Liver (tissue), 10 donors: ENCODE measurements at places on chromosomes 13 and 19.

DNA sequence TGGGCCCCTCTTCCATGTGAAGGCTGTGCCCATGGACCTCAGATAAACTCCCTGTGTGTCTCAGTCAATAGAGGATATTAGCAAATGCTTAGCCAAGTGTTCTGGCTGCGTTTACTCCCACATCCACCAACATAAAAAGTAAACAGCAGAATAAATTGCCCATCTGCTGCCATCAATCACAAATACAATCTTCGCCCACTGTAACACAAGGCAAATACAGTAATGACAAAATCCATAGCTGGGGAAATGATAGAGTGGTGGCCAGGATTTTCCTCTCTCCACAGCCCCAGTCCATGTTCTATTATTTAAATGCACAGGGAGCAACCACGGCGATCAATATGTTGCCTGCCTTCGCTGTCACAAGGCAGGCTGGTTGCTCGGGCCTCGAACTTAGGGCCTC is 376.5 kb downstream of the UQCRFS1 start:
- no peak for DNase-seq

- no peak for DNase-seq
Measured at GRCh38 chr19:661427-662196, 1.4 kb downstream of the RNF126 start.

DNA sequence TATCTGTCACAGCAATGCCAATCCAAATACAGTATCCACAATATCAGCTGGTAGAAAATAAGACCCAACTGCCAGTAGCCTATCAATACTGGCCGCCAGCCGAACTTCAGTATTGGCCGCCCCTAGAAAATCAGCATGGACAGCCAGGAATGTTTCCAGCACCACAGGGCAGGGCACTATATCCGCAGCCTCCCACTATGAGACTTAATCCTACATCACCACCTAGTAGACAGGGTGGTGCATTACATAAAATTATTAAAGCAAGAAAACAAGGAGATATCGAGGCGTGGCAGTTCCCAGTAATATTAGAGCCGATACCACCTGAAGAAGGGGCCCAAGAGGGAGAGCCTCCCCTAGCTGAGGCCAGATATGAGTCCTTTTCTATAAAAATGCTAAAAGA is 111.3 kb downstream of the ZNF486 start:
- no peak for DNase-seq

DNA sequence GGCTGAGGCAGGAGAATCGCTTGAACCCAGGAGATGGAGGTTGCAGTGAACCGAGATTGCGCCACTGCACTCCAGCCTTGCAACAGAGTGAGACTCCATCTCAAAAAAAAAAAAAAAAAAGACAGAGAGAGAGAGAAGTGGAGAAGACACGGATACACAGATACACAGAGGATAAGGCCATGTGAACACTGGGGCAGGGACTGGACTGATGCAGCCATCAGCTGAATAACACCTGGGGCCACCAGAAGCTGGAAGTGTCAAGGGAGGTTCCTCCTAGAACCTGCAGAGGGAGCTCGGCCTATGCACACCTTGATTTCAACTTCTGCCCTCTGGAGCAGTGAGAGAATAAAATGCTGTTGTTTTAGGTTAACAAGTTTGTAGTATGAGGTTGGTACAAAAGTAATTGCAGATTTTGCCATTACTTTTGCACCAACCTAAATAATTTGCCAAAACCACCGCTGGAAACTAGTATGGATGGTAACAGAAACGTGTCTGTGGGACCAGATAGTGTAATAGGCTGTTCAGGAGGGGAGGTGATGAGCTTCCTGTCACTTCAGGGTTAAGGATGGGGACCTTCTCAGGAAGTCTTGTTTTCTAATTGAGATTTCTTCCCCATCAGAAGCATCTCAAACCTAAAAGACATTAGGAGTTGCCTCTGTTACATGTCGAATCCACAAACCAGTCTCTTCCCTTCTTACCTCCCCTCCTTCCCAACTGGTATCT is 36.4 kb upstream of the IGSF23 start:
- no peak for DNase-seq

DNA sequence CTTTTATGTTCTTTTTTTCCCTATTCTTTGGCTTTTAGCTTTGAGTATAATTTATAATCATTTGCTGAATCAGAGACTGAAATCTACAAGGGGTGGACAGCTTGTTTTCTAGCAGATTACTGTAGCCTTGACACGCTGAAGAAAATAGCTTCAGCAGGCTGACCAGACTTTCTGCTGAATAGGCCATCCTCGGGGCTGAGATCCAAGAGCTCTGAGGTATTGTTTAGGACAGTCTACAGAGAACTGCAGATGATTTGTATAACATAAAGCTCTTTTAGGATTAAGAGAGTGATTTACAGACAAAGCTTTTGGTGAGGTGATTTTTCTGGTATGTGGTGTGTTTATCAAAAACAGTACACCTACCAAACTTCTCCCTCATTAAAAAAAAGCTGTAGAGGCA is 16.8 kb downstream of the POLR1D start:
- no peak for DNase-seq
